Panc1 (cell line): ENCODE measurements at places on chromosomes 5 and 9. TPM values are rescaled to one million over a fixed set of nuclear protein-coding genes. Genes with fewer than 3 reads are reported as not detected.

GRCh38 chr9:74205056-74205455 is 292.1 kb upstream of the RORB start:
- DNase-seq, result no peak

GRCh38 chr5:78758169-78758839 is 109.7 kb upstream of the LHFPL2 start:
- DNase-seq, result no peak

- DNase-seq, result no peak
Measured at GRCh38 chr9:35616681-35617459, 1.3 kb downstream of the CD72 start.

DNA sequence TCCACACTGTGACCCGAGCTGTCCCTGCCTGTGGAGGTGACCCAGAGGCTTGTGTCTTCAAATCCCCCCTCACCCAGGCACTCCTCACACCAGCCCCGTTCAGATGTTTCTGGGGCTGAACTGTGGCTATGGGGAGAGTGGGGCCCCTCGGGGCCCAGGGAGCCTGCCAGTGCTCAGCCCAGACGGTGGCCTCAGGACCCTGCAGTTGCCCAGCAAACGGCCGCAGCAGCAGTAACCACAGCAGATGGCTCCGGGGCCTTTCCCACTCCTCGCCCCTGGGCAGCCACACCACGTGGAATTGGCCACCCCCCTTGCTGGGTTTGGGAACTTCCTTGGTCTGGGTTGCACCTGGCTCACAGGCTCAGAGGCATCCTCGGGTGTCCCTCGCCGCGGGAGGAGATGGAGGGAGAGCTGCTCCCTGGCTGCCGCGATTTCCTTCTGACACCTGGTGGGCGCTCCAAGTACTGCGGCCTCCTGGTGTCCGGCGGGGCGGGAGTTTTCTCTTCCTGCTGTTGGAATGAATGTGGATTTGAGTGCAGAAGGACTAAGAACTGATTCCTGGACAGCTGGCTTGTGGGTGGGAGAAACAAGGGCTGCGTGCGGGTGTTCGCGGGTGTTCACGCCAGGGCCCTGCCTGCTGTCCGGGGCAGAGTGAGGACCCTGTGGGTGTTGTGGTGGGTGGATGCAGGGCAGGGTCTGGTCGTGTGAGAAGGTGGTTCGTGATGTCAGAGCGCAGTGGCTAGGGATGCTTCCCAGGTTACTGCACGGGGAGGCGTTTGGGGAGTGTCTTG is 97.5 kb downstream of the COL5A1 start:
- no peak for DNase-seq

GRCh38 chr5:78610636-78611035 is 37.9 kb downstream of the LHFPL2 start:
- no peak for DNase-seq

- DNase-seq, result no peak
Measured at GRCh38 chr9:38064842-38065368, 4.1 kb downstream of the SHB start.

DNA sequence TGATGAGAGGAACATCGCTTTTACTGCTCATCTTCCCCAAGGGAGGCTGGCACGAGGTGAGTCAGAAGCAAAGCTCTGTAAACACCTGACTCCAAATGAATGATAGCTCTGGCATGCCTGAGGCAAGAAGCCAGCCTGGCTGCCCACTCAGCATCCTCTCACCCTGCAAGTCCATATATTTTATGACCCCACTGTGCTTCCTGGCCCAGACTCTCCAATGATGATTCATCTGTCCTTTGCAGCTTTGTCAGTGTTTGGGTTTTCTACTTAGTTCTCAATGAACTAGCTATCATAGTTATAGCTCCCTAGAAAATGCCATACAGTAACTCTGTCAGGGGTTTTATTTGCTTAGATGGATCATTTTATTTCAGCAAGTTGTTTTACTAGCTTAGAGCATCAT is 52.1 kb upstream of the FSTL4 start:
- DNase-seq, result peak; percentile 53

- no peak for DNase-seq
Measured at GRCh38 chr9:114860187-114860586, 54.3 kb upstream of the TNFSF15 start.

GRCh38 chr9:79692857-79693571 is 121.2 kb downstream of the TLE4 start:
- no peak for DNase-seq

- no peak for DNase-seq
Measured at GRCh38 chr5:66477596-66477995, 118.6 kb upstream of the MAST4 start.

DNA sequence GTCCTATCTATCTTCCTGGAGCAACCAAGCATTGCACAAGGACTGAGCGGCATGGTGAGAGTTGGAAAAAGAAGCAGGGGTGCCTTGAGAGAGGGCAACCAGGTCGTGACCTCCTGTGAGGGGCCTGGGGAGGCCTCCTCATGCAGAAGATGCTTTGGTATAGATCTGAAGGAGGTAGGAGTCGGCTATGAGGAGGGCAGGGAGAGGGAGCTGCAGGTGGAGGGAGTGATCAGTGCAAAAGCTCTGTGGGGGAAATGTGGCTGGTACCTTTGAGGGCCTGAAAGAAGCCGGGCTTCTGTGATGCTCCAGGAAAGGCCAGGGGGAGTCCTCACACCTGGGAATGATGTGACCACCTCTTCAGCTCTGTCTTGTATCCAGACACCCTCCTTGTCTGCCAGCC is 3.6 kb upstream of the SLC25A48 start:
- DNase-seq, result no peak

ISL1 gene
- 0.36 TPM for total RNA-seq

PCDHA12 gene
- total RNA-seq, result 10.0 TPM

CYFIP2 gene
- total RNA-seq, result 0.80 TPM

SUSD3 gene
- total RNA-seq, result 5.0 TPM

RAB3C gene
- not detected for total RNA-seq

SPAAR gene
- total RNA-seq, result not detected
